ENCODE measurements at places on chromosomes 1 and 21.

- no peak for DNase-seq
These were observed 24.8 kb upstream of the KCNE1 start for GRCh38 chr21:34536820-34537219.

DNA sequence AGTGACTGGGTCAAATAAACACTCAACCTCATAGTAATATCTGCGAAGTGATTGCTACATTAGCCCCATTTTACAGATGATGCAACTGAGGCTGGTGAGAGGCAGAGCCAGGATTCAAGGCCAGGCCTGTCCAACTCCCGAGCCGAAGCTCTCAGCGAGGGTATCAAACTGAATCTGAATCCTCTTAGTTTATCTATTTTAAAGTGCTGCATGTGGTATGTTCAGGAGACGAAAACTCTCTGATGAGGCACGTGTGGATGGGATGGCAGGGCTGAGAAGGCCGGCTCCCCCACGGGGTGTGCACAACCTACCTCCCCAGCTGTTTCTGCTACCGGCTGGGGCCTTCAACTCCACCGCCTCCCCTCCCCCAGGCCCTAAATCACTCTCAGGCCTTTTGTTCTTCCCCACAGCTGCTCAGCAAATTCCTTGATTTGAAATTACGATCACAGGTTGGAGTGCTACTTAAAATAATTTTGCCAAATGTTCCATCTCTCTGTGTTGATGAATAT, 171.8 kb downstream of the TOMM20 start:
- DNase-seq, result no peak

DNA sequence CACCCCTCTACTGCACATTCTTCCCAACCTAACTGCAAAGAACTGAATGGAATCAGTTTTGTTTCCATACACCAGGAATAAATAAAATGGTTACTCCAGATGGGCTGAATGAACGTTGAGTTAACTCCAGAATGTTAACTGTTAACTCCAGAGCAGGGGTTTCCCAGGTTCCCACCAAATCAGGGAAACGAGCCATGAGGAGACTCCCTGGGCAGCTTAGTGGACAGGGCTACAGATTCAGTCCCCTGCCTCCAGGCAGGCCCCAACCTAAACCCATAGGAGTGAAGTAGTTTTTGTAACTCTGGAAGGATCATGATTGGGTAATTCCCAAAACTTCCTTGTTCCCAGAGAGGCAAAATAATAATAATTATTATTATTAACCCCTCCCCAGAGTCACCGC, 14.1 kb downstream of the VSIG8 start:
- DNase-seq, result no peak

GRCh38 chr1:114437812-114438211, 73.2 kb downstream of the TRIM33 start:
- DNase-seq, result no peak

GRCh38 chr1:18817795-18818435, 41.5 kb downstream of the TAS1R2 start:
- DNase-seq, result no peak

- DNase-seq, result no peak
These were observed 45.9 kb downstream of the BTBD8 start for GRCh38 chr1:92126088-92126487.

DNA sequence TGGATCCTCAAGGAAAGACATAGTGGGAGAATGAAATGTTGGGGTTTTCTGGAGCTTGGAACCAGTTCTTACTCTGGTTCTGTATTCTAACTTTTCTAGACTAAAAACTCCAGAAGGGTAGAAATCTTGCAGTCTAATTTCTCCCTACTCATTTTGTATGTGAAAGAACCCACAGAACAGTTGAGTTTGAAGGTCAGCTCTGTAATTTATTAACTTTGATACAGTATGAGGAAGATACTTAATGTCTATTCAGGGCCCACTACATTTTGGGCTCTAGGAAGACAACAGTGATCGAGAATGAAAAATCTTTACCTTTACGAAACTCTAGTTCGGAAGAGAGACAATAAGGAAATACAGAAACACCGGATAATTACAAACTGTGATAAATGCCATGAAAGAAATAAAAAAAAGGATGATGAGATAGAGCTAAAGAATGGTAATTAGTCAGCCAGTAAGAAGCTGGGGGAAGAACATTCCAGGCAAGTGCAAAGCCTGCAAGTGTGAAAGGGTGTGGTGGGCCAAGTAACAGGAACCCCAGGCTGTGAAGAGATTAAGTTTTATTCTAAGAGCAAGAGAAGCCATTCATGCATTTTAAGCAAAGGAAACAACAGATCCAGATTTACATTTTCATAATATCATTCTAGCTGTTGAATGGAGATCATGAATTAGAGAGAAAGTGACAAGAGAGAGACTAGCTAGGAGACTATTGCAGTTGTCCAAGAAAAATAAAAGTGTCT, 159.9 kb upstream of the HMCN1 start:
- no peak for DNase-seq

GRCh38 chr1:115084902-115085511, 4.3 kb downstream of the TSPAN2 start:
- DNase-seq, result no peak

Measured in naive B cell (primary cell).